ENCODE measurements at places on chromosomes 16 and 17.

DNA sequence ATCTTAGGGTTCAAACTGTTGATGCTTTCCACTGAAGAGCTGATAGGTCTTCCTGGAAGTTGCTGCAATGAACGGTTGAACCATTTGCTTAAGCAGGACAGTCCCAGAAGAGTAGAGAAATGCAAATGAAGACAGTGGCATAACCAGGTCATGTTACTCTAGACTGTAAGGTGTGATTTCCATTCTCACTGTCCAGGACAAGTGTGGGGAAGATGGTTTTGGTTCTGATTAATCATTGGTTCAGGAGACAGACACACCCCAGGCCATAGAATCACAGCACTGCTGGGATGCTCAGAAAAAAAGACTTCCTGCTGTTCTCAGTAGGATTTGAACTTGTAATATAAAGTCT lies 34.8 kb upstream of the XYLT2 start:
- no peak for DNase-seq

- no peak for DNase-seq
Measured at GRCh38 chr17:42203354-42203753, 9.1 kb upstream of the GHDC start.

- no peak for DNase-seq
Measured at GRCh38 chr17:27463235-27463677, 7.0 kb downstream of the KSR1 start.

- DNase-seq = no peak
Measured at GRCh38 chr17:15973016-15973415, 26.5 kb downstream of the ZSWIM7 start.

DNA sequence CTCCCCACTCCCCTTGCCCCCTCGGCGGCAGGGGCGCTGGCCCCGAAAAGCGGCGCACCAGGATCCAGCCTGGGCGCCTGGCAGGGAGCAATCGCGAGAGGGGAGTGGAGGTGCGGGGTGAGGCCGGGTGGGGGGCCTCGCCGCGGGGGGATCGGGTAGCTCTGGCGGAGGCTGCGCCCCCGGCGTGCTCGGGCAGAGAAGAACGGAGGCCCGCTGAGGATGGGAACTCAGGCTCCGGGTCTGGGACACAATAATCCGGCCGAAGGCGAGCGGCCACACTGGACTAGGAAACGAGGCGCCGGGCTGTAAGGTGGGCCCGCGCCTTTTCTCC lies 721 bp upstream of the PCGF2 start:
- DNase-seq = no peak

DNA sequence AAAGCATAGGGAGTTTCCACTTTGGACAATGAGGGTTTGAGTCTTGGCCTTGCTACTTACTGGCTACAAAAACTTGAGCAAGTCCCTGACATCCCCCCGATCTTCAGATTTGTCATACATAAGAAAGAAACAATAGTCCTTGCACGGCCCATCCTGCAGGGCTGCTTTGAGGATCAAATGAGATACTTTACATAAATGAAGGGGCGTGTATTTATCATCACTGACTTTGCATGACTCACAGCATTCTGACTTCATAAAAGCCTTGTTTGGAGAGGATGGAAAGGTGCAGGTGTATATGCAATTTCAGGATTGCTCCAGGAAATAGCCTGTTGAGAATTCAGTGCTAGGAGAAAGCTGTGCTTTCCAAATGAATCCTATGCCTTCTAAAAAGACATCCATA lies 465.0 kb upstream of the MAF start:
- DNase-seq = no peak

- no peak for DNase-seq
Measured at GRCh38 chr17:75950855-75951554, 10.2 kb upstream of the FBF1 start.

- DNase-seq = no peak
Measured at GRCh38 chr17:4623249-4623648, 18.2 kb downstream of the ALOX15 start.

- no peak for DNase-seq
Measured at GRCh38 chr17:75473246-75473645, 16.8 kb downstream of the TMEM94 start.

GRCh38 chr16:62014319-62014923 lies 21.8 kb downstream of the CDH8 start:
- no peak for DNase-seq

DNA sequence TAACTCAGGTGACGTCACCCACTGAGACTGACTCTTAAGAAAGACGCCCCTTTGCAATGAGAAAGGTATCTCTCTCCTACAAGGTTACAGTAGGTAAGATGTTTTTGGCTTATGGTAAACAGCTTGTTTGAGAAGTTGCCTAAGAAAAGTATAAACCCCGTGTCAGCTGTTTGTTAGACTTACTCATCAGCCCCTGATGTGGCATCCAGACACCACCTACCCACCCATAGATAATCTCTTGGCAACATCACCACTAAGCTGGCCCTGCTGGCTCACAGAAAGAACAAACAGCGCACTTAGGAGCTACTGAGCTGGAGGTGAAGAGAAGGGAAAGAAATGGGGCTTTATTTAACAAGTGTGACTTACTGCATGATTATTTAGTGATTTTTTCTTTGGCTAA lies 121.0 kb downstream of the PARN start:
- no peak for DNase-seq

GRCh38 chr17:6388416-6388815 lies 46.5 kb downstream of the AIPL1 start:
- DNase-seq = no peak

- DNase-seq = no peak
Measured at GRCh38 chr16:12256921-12257320, 280.4 kb downstream of the SNX29 start.

GRCh38 chr17:78358538-78359320 lies 1.1 kb downstream of the SOCS3 start:
- no peak for DNase-seq

GRCh38 chr17:2996810-2997670 lies 66.4 kb downstream of the OR1D5 start:
- no peak for DNase-seq

- DNase-seq = no peak
Measured at GRCh38 chr16:57648125-57648524, 19.7 kb downstream of the ADGRG1 start.

GRCh38 chr16:9816644-9817043 lies 365.6 kb downstream of the GRIN2A start:
- DNase-seq = no peak
